Thoracic aorta endothelial cell (primary cell): ENCODE measurements at places on chromosomes 2 and 18. TPM values are rescaled to one million over a fixed set of nuclear protein-coding genes. Genes with fewer than 3 reads are reported as not detected.

Gene LCT
- under 0.01 TPM in 2 replicates for total RNA-seq

Gene DYNAP
- not detected in 2 replicates for total RNA-seq

Gene ESPNL
- under 0.01 TPM in 1 of 2 replicates, not detected in the other for total RNA-seq

Gene C1D
- total RNA-seq: 42.1 and 43.1 TPM in 2 replicates
